ENCODE measurements at places on chromosomes 13 and 19.

DNA sequence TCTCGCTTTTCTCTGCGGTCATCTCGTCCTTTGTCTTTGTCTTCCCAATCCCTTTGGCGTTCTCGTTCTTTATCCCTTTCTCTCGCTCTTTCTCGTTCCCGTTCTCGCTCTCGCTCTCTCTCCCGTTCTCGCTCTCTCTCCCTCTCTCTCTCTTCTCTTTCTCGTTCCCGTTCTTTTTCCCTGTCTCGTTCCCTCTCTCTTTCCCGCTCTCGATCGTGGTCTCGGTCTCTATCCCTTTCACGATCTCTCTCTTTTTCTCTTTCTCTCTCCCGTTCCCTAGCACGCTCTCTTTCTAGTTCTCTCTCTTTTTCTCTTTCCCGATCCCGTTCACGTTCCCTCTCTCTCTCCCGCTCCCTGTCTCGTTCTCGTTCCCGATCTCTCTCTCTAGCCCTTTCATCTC lies 77.2 kb downstream of the ZC3H13 start:
- no peak for DNase-seq

GRCh38 chr19:46972311-46972710 lies 47.3 kb upstream of the NPAS1 start:
- DNase-seq = no peak

DNA sequence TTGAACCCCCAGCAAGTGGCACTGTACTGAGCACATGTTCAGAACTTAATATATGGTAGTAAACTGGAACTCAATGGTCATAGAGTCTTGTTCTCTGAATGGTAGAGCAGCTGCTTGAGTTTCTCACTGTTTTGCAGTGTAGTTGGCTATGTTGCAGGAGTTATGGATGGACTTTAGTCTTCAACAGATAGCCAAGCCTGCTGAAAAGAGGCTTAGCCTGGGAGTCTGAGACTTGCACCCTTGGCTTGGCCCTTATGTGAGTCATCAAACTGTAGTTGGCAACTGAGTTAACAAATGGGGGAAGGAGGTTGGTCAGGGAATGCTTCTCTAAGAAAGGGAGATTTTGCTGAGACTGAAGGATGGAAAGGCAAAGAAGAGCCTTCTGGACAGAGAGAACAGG lies 62.5 kb downstream of the C13orf42 start:
- DNase-seq = no peak

- DNase-seq = no peak
Measured at GRCh38 chr13:67520886-67521285, 290.8 kb upstream of the PCDH9 start.

DNA sequence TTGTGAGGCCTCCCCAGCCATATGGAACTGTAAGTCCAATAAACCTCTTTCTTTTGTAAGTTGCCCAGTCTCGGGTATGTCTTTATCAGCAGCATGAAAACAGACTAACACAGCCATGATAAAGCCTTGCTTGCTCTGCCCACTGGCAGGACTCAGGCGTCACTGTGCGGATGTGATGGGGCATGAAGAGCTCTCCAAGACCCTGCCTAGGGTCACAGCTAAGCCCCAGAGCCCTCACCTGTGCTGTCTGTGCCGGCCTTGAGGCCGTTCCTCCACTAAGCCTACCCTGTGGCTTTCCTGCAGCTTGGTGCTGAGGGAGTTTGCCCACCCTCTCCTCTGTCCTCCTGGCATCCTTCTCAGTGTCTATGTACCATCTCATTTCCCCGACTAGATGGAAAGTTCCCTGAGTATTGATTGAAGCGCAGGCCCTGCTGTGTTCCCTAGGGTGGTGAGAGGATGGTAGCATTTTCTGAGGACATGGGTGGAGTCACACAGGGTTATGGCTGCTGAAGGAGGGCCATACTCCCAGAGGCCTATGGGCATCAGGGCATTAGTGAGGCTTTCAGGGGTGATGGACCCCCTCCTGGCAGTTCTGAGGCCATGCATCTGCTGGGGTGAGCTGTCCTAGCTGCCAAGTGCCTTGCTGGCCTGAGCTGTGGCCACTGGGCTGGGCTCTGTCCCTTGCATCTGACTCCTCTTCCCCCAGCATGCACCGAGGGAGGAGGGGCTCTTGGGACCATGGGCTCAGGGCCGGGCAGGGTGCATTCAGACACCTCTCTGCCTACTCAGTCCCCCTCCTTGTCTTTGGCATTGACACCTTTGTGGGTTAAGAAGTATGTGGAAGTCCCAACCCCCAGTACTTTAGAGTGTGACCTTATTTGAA lies 75.3 kb downstream of the TEX29 start:
- no peak for DNase-seq

- no peak for DNase-seq
Measured at GRCh38 chr19:37114001-37114400, 35.8 kb downstream of the ZNF420 start.

GRCh38 chr19:4016486-4016885 lies 8.9 kb downstream of the PIAS4 start:
- DNase-seq = no peak

DNA sequence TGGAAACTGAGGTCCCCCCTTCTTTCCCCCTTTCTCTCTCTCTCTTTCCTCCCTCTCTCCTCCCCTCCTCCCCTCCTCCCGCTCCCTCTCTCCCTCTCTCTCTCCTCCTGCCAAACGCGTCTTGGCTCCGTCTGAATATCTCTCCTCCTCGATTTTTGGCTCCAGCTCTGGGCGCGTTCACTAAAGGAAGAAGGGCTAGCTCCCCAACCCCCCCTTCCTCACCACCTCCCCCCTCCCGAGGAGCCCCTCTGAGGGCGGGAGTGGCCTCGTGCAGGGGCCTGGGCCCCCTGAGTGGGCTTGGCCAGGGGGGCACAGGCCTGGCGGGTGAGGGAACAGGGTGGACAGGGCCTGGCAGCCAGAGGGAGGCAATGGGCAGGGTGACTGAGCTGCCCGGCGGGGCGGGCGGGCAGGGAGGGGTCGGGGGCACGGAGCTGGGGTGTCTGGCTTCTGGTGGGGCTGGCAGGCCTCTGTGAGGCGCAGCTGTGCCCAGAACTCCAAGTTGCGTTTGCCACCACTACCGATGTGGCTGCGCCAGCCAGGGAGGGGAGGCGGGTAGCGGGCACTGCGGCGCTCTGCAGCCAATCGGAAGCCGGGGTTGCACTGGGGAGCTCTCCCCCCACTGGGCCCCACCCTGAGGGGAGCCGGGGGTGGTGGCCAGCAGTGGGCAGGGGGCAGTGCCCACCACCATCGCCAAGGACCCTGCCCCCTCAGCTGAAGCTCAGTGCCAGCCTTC lies 7.1 kb downstream of the NFIX start:
- DNase-seq = peak; percentile 51

- peak; percentile 92 for DNase-seq
Measured at GRCh38 chr13:59269476-59269875, 894.3 kb downstream of the DIAPH3 start.

- DNase-seq = peak; percentile 73
Measured at GRCh38 chr19:35756377-35757230, at the start of gene HSPB6. TSS of gene HSPB6 (minus strand) at chr19:35757029. CDS start at chr19:35757008, 21 bp downstream.

DNA sequence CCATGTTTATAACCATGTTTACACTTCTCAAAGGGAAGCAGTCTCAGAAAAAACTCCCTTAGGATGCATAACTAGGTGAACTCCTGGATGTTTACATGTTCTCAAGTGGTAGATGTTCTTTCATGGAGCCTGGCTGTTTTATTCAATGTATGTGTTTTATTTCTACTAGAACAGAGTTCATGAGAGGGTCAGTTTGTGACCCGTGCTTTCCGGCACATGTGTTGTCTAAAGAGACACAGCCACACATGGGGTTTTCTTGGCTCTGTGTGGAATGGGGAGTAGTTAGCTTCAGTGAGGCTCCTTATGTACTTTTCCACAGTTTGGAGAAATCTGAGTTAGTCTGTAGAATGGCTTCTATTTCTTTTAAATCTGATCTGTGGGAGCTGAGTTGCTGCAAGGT lies 60.9 kb downstream of the ATP8A2 start:
- DNase-seq = no peak

DNA sequence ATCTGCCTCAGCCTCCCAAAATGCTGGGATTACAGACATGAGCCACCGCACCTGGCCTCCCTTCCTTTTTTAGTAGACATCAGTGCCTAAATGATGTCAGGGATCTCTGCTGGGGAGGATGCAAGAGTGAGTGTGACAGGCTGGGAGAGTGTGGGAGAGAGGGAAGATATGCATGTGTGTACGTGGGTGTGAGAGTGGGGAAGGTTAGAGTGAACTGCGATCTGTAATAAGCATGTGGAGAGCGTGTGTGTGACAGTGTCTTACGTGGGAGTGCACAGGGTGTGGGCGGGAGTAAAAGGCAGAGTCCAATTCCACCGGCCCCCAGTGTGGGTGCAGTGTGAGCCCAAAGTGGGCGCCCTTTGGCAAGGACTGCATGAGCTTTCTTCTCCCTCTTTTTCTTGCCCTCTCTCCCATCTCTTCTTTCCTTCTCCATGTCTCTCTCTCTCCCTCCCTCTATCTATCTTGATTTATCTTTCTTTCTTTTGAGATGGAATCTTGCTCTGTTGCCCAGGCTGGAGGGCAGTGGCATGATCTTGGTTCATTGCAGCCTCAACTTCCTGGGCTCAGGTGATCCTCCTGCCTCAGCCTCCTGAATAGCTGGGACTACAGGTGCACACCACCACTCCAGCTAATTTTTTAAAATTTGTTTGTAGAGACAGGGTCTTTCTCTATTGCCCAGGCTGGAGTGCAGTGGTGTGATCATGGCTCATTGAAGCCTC lies 893 bp upstream of the NPHS1 start:
- DNase-seq = no peak

DNA sequence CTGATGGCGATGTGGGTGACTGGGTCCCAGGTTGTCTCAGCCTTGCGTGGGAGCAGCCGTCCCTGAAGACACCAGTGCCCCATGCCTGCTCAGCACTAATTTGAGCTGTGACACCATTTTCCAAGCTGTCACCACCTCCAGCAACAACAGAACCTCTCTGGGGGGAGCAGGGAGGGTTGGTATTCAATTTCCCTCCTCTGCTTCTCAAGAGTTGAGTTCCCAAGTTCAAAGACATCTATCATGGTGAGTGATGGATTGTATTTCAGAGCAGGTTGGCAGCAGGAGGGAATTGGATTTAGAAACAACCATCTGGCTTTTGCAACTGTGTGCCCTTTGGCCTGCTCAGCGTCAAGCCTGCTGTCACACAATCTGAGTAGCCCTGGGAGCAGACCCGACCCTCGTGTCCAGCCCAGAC lies 46.9 kb upstream of the UQCRFS1 start:
- DNase-seq = no peak

DNA sequence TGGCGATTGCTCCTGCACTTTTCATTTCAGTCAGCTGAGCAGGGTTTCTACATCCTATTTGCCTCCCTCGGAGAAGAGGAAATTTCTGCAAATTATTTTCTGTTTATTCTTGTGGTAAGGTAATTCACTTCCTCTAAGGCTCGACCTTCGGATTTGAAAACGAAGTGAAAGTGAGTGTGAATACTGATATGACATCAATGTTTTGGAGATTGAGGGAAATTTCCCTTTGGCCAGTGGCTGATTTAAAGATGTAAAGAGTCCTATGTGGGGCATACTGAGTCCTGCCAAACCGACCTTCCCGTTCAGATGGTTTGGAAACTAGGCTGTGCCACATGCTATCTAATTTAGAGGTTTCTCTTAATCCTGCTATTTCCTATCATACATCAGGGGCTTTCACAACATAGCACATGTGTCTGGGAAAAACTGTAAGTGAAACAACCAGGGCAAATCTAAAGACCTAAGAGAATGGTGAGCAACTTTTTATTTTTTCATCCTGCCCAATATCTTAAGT lies 112.3 kb downstream of the POSTN start:
- DNase-seq = peak; percentile 58

GRCh38 chr13:101291206-101291605 lies 125.1 kb downstream of the NALCN start:
- DNase-seq = peak; percentile 89

- DNase-seq = peak; percentile 16
Measured at GRCh38 chr13:99655351-99656091, 154.2 kb downstream of the TM9SF2 start.

- no peak for DNase-seq
Measured at GRCh38 chr13:29654384-29654783, 58.9 kb upstream of the SLC7A1 start.

DNA sequence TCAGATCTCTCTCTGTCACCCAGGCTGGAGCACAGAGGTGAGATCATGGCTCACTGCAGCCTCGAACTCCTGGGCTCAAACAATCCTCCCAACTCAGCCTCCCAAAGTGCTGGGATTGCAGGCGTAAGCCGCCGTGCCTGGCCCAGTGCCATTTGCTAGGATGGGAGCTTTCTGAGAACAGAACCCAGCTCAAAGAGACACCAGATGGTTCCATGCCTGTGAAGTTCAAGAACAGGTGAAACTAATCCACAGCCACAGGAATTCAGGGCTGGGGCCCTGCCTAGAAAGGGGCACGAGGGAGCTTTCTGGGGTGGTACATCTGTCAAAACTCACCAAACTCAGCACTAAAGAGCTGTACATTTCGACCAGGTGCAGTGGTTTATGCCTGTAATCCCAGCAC lies 4.2 kb downstream of the SLC7A9 start:
- DNase-seq = no peak

DNA sequence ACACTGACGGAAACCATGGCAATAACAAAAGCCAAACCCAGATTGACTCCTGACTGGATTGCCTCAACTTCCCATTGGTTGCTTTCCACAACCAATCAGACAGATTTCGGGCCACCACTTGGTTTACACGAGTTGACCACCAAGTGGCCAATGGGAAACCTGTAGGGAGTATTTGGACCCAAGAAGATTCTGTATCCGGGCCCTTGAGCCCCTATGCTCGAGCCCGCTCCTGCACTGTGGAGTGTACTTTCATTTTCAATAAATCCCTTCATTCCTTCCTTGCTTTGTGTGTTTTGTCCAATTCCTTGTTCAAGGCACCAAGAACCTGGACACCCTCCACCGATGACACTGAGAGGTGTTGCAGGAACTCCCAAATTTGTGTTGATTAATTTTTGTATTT lies 24.1 kb upstream of the URI1 start:
- no peak for DNase-seq

GRCh38 chr13:76709851-76710250 lies 176.4 kb downstream of the KCTD12 start:
- DNase-seq = peak; percentile 47

DNA sequence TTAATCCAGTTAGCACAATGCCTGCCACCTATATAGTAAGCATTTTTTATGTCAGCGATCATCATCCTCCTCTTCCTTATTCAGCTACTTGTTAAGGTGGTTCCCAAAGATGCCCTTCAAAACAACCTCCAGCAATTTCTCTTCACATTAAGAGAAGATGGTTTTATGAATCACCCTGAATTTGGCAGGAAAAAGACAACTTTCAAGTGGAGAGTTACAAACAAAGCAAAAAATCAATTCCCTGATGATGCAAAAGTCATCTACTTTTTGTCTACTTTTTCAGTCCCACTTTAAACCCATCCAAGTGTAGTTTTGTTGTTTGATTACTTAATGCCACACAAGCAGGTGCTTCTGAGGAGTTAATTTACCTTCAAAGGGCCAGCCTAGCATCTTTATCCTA lies 139.1 kb upstream of the SERP2 start:
- DNase-seq = no peak
